NCI-H1930 (cell line): ENCODE measurements at places on chromosomes 6 and 20.

GRCh38 chr6:52536424-52536916 lies 40.4 kb downstream of the TRAM2 start:
- DNase-seq, result no peak

GRCh38 chr6:25448965-25449538 lies 169.9 kb downstream of the CARMIL1 start:
- no peak for DNase-seq

DNA sequence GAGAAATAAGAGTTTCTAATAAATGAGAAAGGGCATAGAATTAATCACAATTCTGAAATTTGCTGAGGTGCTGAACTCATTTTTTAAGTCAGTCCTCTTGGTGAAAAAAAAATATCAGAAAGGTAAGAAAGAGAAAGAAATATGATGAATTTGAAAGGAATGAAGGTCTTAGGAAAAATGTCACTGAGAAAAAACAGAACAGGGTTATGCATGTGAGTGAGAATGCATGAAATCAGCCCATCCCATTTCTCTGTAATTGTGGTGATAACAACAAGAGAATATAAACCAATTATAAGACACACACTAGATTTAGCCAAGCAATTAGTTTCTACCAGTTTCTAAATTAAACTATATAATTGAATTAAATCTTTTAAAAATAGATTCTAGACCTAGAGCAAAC lies 138.9 kb downstream of the TBX18 start:
- DNase-seq, result no peak

DNA sequence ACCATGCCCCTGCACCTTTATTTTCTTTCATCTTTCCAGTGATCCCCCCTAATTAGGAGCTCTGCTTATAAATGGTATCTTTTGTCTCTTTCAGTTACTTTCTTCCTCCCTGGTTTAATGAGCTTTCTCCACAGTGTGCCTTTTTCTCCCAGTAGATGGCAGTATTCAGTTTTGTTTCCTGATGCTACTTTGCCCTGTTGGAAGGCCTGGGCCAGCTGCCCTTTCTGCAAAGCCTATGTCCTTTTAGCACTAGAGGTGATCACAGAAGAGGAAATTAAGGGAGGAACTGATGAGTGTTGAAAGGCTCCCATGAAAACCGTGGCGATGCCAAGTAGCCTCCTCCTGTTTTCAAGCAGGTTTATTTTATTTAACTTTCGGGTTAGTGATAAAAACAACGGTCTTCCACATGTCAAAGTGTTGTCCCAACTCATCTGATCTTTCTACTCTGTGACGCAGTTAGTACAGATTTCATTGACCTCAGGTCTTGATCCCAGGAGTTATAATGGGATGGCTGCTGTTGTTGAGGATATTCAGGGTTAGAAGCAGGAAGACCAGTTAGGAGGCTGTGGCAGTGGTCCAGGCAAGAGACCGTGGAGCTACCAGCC lies 184.2 kb upstream of the BMP2 start:
- DNase-seq, result peak; percentile 3

- DNase-seq, result no peak
These were observed 90.7 kb downstream of the KHDC1L start for GRCh38 chr6:73134588-73134987.

- DNase-seq, result no peak
These were observed 199.3 kb downstream of the ARID1B start for GRCh38 chr6:156976216-156977127.

DNA sequence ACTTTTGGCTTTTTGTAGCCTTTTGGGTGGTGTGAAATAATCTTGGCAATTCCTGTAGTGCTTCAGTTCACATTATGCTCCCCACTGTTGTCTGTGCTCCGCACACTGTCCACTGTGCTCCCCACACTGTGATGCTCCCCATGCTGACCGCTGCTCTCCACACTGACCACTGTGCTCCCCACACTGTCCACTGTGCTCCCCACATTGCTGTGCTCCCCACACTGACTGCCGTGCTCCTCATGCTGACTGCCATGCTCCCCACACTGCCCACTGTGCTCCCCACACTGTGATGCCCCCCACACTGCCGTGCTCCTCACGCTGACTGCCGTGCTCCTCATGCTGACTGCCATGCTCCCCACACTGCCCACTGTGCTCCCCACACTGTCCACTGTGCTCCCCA lies 118.9 kb downstream of the PACRG start:
- no peak for DNase-seq

DNA sequence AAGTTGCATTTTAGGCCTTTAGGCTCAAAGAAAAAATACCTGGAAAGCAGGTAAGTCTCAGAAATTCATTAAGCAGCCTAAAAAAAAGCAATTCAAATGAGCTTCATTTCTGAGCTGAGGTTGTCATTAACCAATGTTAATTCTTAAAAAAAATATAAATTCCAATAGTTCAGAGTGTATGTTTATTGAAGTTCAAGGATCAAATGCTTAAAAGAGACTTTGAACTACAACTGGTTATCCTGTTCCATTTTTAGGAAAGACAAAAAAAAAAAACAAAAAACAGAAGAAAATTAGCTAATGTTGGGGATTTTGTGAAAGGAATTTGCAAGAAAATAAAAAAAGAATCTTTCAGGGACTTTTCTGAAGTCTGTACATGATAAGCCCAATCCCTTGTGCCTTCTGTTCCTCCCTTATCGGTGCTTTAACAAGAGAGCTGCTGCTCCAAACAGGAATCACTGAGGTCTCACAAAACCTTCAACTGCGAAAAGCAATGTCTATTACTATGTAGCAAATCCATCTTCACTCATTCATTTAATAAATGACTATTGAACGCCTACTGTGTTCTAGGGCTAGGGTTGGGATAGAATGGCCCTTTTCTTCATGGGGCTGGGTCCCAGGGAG lies 90.3 kb downstream of the FOXF2 start:
- no peak for DNase-seq

GRCh38 chr6:169839493-169839892 lies 88.1 kb downstream of the ERMARD start:
- no peak for DNase-seq

- peak; percentile 10 for DNase-seq
These were observed 7.6 kb upstream of the DEFB129 start for GRCh38 chr20:219290-220115.

DNA sequence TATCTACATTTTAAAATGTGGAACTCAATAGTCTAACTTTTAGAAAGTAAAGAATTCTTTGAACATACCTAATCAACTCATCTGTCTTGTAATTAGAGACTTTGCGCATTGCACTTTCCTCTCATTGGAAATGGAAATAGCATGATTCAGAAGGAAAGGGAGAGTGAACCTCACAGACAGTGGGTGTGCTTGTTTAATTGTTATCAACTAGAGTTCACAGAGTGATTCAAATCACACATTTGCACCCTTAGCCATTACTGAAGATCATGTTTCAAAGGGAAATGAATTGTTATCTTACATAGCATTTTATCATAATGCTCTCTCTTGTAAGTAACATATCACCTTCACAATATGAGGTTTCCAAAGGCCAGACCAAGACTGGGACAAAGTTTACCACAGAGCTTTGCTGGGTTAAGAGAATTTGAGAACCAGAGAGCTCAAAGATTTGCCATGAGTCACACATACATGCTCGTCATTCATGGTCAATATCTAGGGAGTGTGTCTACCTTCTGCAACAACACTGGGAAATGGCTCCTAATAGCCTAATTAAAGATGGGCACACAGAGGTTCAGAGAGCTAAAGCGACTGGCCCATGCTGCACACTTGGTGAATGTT lies 21.5 kb downstream of the GSTA3 start:
- no peak for DNase-seq

- no peak for DNase-seq
These were observed 79.3 kb downstream of the PLG start for GRCh38 chr6:160781298-160781697.

DNA sequence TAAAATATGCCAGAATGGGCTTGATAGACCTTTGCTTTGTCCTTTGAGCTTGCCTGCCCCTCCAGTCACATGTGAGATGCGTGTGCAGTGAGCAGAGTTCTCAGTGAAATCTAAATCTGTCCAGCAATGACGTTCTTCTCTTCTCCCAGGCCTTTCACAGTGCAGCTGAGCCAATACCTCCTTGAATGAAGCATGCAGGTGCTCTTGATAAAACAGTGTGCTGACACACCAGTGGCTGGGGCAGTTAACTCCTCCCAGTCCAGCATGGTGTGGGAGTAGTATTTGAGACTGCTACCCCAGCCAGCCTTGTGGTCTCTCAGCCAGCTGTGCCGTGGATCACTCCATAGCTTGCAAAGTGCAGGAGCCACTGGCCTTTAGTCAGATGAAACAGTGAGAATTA lies 240.5 kb downstream of the FARS2 start:
- peak; percentile 43 for DNase-seq

- DNase-seq, result no peak
These were observed 173.7 kb downstream of the PHACTR1 start for GRCh38 chr6:12890171-12890790.

- no peak for DNase-seq
These were observed 222.8 kb upstream of the RUNX2 start for GRCh38 chr6:45105170-45105820.

GRCh38 chr6:26311385-26312095 lies 53.5 kb upstream of the BTN3A2 start:
- DNase-seq, result peak; percentile 49

GRCh38 chr6:23441808-23442461 lies 684.1 kb upstream of the NRSN1 start:
- DNase-seq, result no peak

DNA sequence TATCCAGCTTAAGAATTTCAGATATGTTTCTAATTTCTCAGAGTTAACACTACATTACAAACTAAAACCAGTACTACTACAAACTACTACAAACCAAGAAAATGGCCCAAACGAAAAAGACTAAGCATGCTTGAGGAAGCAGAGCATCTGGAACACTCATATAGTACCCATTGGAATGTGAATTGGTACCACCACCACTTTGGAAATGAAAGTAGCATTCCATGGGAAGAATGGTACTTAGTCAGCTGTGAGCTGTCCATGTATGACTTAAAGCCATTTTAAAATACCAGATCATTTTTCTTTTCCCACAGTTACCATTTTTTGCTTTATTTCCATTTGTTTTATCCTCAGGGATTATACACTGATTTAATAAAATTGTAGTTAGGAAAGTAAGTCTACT lies 30.5 kb downstream of the FBXO9 start:
- DNase-seq, result no peak

GRCh38 chr20:24960861-24961260 lies 11.8 kb downstream of the CST7 start:
- no peak for DNase-seq

GRCh38 chr20:58713801-58714339 lies 21.3 kb downstream of the NPEPL1 start:
- no peak for DNase-seq

GRCh38 chr6:5174244-5174643 lies 86.5 kb downstream of the LYRM4 start:
- no peak for DNase-seq

- no peak for DNase-seq
These were observed 25.4 kb downstream of the TTLL2 start for GRCh38 chr6:167350275-167350696.

GRCh38 chr6:149895833-149896271 lies 2.1 kb downstream of the RAET1E start:
- no peak for DNase-seq

DNA sequence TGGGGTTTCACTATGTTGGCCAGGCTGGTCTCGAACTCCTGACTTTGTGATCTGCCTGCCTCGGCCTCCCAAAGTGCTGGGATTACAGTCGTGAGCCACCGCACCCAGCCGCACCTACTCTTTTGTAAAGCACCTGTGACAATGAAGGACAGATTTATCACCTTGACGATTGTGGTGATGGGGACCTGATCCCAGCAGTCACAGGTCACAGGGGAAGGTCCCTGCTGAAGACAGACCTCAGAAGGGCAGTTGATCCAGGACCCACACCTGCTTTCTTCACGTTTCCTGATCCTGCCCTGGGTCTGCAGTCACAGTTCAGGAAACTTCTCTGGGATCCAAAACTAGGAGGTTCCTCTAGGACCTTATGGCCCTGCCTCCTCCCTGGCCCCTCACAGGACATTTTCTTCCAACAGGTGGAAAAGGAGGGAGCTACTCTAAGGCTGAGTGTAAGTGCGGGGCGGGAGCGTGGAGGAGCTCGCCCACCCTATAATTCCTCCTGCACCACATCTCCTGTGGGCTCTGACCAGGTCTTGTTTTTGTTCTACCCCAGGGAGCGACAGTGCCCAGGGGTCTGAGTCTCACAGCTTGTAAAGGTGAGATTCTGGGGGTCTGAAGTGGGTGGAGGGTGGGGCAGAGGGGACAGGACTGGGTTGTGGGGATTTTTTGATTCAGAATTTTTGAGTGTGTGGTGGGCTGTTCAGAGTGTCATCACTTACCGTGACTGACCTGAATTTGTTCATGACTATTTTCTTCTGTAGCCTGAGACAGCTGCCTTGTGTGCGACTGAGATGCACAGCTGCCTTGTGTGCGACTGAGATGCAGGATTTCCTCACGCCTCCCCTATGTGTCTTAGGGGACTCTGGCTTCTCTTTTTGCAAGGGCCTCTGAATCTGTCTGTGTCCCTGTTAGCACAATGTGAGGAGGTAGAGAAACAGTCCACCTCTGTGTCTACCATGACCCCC lies 3.0 kb downstream of the HLA-E start:
- DNase-seq, result no peak

DNA sequence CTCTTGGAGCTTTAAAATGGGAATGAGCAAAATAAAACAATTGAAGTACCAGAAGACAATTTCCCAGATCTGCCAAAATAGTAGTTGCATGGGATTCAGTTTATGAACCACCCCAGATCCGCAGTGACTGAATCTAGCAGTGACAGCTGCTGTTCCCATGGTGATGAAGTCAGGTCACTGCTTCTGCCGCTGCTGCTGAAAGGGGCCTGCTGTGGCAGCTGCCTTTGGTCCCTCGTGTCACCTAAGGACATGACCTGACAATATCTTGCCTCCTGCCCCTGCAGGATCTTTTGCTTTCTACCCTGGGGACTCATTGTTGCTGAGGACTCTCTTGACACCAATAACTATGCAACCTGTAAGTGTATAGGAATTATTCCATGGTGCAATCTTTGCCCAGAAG lies 34.3 kb upstream of the OGFRL1 start:
- no peak for DNase-seq

- no peak for DNase-seq
These were observed 201.0 kb upstream of the STXBP5 start for GRCh38 chr6:147003186-147003585.

GRCh38 chr20:64111841-64112641 lies 4.7 kb upstream of the NPBWR2 start:
- no peak for DNase-seq

GRCh38 chr6:142444376-142444775 lies 142.6 kb downstream of the ADGRG6 start:
- DNase-seq, result no peak

- no peak for DNase-seq
These were observed 117.4 kb downstream of the FAXC start for GRCh38 chr6:99232056-99232455.

- DNase-seq, result no peak
These were observed 125.6 kb downstream of the BANF2 start for GRCh38 chr20:17825252-17825959.

DNA sequence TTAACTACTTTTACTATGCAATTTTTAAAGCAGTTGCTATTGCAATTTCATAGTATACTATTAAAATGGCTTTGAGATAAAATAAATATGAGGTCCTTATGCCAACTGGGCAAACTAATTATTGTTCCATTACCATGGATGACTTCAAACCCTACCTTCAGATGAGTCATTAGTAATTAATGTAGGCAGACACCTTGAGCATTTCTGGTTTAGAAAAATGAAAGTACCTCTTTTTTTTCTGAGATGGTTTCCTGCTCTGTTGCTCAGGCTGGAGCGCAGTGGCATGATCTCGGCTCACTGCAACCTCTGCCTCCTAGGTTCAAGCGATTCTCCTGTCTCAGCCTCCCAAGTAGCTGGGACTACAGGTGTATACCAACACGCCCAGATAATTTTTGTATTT lies 11.9 kb downstream of the ASF1A start:
- no peak for DNase-seq
